Suppressor macrophage (primary cell): ENCODE measurements at places on chromosomes 5 and 9.

GRCh38 chr5:6582507-6583048 is 50.3 kb downstream of the NSUN2 start:
- DNase-seq = no peak

GRCh38 chr5:31427013-31427723 is 104.7 kb downstream of the DROSHA start:
- DNase-seq = no peak

DNA sequence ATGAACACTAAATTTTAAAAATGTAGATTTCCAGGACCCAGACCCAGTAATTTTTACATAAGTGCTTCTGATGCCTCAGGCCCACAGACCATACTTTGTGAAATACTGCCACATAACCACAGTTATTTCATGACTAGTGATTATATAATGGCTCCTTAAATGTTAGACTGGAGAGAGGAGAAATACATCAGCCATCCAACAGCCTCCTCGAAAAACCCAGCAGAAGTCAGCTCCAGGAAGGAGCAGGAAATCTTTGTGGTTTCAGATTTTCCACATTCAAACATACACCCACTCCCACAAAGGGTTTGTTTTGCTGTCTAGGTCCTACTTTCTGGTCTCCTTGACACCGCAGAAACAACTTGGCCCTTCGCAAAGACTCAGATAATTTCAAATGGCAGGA is 455.2 kb downstream of the DTWD2 start:
- no peak for DNase-seq

DNA sequence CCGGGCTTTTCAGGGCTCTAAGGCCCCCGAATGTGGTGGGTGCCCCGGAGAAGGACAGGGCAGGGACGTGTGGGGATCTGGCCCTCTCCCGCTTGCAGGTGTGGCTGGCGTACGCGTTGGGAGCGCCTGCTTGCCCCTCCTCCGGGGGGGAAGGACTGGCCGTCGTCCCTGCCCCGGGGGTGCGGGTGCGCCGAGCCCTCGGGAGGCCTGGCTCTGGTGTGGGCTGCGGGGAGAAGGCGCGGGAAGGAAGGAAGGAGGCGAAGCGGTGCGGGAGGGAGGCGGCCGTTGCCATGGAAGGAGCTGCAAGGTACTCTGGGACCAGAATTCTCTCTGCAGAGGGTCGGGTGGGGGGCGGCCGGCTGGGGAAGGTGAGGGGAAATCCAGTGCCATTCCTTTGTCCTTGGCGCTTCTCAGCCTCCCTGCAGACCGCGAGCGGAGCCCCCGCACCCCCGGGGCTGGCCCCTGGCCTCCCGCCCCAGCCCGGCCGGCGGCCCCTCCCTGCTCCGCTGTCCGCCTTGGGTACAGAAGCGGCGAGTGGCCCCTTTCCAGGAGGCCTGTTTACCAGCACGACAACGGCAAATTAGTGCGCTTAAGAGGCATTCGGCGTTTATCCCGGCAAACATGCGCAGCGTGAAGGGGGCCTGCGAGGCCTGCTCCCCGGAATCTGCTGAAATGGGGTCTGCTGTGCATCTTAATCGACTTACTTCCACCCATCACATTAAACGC is 67.1 kb upstream of the UNC5A start:
- DNase-seq = no peak

DNA sequence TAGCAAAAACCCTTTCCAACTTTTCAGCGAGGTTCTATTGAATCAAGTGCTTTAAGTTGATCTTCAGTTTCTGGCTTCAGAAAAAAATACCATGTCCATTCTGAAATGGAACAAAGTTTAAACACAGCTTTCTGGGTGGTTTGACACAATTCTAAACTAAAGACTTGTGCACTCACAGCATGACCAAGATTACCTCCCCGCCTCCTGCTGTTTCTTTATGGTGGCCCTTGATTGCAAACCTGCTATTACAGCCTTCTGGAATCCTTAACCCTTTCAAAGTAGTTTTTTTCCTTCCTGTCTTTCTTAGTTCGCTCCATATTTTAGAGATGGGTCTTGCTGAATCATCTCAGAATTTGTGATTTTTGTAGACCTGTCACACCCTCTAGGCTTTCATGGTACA is 135.9 kb upstream of the FBN2 start:
- DNase-seq = no peak
